Diencephalon (tissue), 1 donor: ENCODE measurements at places on chromosomes 2 and 18. TPM values are rescaled to one million over a fixed set of nuclear protein-coding genes. Genes with fewer than 3 reads are reported as not detected.

Gene ADAM23
- total RNA-seq: 44.1 TPM

Gene FIGN
- total RNA-seq: 40.4 TPM

Gene KATNAL2
- 5.8 TPM for total RNA-seq

Gene DNAH6
- total RNA-seq: 16.1 TPM

Gene LYG2
- not detected for total RNA-seq

Gene PLGLB2
- total RNA-seq: 1.6 TPM

Gene LHCGR
- 0.23 TPM for total RNA-seq
